HCEC 1CT (cell line): ENCODE measurements at places on chromosomes 3 and 15.

GRCh38 chr3:195438371-195438770 lies 4.4 kb downstream of the ACAP2 start:
- no peak for DNase-seq

DNA sequence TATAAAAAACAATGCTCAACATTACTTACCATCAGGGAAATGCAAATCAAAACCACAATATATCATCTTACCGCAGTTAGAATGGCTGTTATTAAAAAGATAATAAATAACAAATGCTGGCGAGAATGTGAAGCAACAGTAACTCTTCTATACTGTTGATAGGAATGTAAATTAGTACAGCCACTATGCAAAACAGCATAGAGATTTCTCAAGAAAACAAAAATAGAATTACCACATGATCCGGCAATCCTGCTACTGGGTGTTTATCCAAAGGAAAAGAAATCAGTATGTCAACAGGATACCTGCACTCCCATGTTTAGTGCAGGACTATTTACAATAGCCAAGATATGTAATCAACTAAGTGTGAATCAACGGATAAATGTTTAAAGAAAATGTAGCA lies 48.1 kb downstream of the ADAM10 start:
- DNase-seq, result peak; percentile 28

DNA sequence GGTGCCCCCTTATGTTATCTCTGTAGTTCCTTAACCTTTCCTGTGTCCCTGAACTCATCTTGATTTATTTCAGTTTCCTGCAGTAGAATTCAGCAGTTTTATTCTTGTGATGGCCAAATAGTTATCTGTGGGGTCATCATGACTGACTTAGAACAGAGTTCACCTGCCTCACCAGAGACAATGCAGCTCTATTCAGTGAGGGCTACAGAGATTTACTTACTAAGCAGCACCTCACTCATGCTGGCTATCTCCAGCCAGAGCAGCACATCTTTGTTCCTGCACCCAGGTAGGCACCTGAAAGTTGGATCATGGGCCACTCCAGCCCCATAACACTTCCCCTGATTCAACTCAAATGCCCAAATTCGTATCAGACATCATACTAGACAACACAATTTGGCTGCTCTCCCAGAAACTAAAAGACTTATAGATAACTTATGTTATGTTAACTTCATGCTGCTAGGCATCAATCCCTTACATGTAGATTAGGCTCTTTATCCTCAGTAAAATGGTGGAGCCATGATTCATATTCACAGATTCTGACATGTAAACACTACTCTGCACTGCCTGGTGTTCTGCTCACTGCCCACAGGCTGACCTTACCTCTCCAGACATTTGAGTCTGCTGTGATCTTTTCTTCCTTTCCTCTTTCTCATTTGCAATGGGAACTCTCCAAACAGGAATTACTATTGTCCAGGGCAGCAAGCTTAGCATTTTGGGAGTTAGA lies 9.3 kb upstream of the GOLGB1 start:
- DNase-seq, result no peak

DNA sequence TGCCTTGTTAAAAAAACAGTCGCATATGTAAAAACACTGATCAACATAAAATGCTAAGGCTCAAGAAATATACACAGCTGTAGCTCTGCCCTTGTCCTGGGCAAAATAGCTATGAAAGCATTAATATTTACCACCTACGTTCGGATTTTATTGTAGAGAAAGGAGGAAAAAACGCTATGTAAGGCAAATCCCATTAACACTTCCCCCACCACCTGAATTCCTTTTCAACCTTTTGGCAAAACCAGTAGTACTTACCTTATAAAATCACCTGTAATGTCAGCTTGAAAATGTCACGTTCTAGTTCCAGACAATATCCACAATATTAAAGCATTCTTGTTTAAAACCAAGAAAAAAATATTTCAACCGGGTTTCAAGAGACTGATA lies 3.6 kb downstream of the TRA2B start:
- no peak for DNase-seq

DNA sequence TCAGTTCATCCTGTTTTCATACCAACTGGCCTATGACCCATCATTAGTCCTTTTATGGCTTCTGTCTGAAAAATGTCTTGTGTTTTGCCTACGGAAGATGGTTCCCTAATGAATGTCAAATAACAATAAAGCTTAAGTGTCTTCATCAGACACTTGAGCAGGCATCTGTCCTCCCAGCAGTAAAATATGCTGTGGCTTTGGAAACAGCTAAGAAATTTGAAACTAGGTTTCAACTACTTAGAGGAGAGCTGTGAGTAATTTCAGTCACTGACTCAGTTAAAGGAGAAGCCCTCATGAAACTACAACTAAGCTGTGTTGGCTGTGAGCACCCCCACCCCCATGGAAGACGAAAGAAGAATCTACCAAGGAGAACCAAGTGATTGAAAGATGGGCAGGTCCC lies 409.4 kb upstream of the PPP2R3A start:
- DNase-seq, result no peak

GRCh38 chr3:17035033-17035432 lies 150.3 kb downstream of the PLCL2 start:
- DNase-seq, result no peak

- DNase-seq, result no peak
These were observed 35.8 kb upstream of the THRB start for GRCh38 chr3:24530471-24530870.

- DNase-seq, result no peak
These were observed 737.9 kb downstream of the MECOM start for GRCh38 chr3:168925568-168925967.

- DNase-seq, result no peak
These were observed 108.8 kb downstream of the XXYLT1 start for GRCh38 chr3:195162033-195162669.

DNA sequence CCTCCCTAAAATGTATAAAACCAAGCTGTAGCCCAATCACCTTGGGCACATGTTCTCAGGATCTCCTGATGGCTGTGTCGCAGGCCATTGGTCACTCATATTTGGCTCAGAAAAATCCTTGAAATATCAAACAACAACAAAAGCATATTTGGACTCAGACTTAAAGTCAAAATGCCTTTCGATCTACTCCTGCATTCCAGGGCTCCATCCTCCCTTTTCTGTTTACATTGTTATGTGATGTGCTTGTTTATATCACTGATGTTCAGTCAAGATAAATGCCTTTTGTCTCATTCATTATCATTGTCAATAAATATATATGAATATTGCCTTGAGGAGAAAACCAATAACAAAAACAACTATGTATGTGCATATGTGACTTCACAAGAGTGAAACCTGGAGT lies 31.7 kb downstream of the HGD start:
- DNase-seq, result no peak

GRCh38 chr15:43314171-43314570 lies 16.2 kb downstream of the LCMT2 start:
- DNase-seq, result peak; percentile 41

DNA sequence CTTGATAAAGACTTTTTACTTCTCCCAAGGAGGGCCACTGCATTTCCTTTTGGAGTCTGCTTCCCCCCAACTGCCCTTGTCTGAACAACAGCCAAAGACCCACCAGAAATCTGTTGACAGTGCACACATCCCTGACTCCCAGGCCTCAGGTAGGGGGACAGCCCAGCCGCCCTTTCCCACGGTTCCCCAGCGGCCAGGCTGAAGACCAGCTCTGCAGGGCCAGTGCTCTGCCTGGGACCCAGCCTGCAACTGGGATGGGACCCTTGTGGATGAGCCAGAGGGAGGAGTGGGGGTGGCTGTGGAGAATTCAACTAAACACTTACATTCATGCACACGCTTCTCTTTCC lies 8.1 kb upstream of the PRR23E start:
- no peak for DNase-seq

DNA sequence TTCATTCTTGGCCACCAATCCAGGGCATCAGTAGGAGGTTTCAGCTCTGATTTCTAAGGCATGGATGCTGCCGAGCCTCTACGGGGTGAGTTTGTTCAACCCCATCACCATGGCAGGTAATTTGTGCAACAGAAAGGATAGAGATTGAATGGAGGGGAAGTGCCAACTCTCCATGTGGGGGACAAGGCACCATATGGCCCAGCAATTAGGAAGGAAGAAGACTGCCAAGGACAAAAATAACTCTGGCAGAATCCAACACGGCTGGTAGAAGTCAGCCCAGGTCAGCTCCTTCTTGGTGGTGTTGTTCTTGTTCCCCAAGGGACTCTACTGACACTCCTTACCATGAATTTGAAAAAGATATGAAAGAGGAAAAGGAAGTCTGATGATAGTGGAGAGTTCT lies 503.9 kb downstream of the MAGI1 start:
- no peak for DNase-seq

DNA sequence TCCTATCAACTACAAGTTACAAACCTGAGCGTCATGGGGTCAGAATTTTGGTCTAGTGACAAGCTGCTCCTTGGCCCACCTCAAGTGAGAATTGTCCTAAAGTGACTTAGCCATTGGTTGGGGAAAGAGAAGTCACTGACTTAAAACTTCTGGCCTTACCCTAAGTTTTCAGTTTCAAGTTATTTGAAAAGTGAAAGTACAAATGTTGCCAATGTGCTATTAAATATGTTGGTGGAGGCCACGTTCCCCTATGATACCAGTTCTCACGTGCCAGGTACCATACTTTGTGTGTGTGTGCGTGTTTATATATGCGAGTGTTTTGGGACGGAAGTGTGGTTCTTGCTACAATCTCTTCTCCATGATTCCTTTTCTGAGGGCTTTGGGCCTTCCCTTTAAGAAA lies 22.6 kb upstream of the RASGRP1 start:
- no peak for DNase-seq

DNA sequence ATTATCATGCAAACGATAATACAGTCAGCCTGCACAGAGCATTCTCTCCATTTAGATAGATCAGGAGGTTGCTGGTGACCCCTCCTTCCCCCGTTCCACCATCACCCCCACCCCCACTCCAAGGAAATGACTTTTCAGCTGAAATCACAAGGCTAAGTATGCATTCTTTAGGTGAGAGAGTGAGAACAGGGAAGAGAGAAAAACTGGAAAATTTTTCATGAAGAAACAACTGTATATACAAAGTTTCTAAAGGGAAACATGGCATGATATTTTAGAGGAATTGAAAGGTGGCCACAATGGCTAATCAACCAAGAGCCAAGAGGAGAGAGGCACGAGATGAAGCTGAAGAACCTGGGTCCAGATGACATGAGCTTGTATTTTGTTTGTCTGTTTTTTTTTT lies 22.2 kb downstream of the BCL2A1 start:
- no peak for DNase-seq

DNA sequence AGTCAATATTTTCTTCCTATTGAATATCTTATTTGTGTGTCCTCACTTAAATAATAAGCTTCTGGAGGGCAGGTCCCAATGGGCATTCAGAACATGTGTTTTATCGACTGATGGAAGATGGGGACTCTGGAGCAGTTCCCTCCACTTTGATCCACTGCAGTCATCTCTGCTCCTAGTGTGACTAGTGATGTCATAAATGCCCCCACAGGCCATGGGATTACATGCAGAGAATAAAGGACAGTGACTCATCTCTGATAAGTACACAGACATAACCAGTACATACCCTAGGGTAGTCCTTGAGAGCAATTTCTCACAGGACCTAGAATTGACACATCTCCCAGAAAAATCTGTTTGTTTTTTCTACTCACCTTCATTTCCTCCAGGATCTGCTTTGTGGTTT lies 49.4 kb upstream of the FMN1 start:
- peak; percentile 42 for DNase-seq

DNA sequence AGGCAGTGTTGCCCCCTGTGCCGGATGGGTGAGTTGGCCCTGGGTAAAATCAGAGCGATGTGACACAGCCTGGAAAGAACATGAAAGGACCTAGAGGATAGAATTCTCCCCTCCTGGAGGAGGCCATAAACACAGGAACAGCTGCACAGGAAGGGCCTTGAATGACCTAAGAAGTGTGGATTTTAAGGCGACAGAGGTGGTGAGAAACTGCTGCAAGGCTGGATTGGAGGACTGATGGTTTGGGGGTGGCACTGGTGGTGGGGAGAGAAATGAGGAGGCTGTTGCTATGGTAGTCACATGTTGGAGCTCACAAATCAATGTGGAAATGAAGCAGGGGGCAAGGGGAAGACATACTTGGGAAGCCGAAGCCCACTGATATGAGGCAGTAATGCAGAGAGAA lies 13.8 kb downstream of the XIRP1 start:
- DNase-seq, result peak; percentile 55

DNA sequence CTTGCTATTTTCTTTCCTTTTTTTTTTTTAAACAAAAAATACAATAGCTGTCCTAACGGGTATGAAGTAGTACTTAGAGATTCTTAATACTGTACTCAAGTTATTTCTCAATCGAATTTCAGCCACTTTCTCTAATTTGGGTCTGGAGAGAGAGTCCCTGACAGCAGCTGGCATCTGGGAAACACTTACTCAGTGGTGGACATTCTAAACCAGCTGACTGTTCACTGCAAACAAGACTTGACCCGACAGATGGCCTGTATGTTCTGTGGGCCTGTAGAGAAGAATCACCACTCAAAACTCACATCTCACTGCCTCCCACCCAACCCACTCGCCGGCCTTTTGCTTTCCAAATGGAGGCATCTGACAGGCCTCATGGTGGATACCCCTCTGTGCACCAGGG lies 199.6 kb downstream of the ATP10A start:
- DNase-seq, result no peak

- no peak for DNase-seq
These were observed 6.1 kb downstream of the OR5H15 start for GRCh38 chr3:98172621-98173020.

DNA sequence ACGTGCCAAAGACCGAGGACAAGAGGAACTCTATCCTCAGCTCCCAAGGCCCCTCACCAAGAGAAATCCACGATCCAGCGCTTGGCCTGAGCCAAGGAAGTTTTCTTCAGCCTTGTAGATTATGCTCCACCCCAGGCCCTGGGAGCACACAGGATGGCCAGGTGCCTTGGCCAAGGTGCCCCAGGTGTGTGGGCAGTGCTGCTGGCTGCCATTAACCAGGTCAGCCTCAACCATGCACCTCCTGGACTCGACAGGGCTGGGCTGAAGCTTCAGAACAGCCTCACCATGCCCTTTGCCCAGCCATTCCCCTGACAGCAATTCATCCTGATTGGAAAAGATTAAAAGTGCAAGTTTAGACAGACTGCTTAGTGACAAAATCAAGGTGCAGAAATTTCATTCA lies 10.9 kb upstream of the MESP1 start:
- no peak for DNase-seq

- DNase-seq, result peak; percentile 44
These were observed 59.3 kb upstream of the CHMP2B start for GRCh38 chr3:87167628-87168456.

- DNase-seq, result peak; percentile 49
These were observed 25.6 kb downstream of the HACD2 start for GRCh38 chr3:123559040-123559861.

DNA sequence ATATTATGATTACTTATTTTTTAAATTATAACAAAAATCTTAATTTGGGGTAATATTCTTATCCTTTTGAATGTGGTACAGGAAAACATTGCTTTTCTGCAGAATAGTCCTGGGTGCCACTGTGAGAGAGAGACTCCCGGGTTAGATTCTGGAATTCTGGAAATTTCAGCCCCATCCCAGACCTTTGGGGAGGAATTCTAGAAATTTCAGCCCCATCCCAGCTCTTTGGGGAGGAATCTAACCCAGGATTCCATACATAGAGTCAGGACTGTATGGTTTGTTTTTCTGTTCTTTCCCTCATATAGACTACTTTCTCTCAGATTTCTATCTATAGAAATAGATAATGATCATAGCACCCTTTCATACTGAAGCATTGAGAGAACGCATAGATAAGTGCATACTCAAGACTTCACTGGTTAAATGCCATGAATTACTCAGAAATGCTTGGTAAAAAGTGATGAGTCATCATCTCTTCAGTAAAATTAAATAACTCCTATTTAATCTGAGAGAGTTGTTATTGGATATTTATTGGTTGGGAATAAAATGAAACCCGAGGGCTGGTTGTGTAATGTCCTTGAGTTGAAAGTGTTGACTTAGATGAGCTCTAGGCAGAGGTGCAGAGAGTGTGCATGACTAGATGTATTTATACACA lies 8.3 kb downstream of the EIF2AK4 start:
- DNase-seq, result peak; percentile 72
